ENCODE measurements at places on chromosomes 7 and 10. TPM values are rescaled to one million over a fixed set of nuclear protein-coding genes. Genes with fewer than 3 reads are reported as not detected.

- DNase-seq, result no peak
- no peaks in the 10 kb centered on the region for H3K36me3 ChIP-seq
- H3K27me3 ChIP-seq, result no peaks in the 10 kb centered on the region
- no peak overlapping the region for H3K4me3 ChIP-seq
- no peak overlapping the region for H3K27ac ChIP-seq
These were observed 652.7 kb downstream of the GRID1 start for GRCh38 chr10:85713885-85714284.

DNA sequence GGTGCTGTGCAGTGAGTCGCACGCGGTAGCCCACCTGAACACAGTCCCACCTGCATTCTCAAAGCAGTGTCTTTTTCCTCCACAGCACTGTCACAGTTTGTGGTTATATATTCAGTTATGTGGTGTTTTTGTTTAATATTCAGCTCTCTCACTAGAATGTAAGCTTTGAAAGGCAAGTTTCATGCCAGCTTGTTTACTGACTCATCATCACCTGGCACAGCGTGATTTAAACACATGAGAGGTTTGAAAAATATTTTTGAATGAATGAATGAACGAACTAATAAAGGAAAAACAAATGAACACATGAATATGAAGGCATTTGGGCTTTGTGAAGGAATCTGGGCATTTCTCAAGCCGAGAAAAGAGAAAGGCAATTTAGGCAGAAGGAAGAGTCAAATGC, 51.9 kb upstream of the TM9SF3 start:
- no peak overlapping the region for H3K4me3 ChIP-seq
- no peak overlapping the region for H3K27ac ChIP-seq
- H3K4me1 ChIP-seq, result no peaks in the 10 kb centered on the region

DNA sequence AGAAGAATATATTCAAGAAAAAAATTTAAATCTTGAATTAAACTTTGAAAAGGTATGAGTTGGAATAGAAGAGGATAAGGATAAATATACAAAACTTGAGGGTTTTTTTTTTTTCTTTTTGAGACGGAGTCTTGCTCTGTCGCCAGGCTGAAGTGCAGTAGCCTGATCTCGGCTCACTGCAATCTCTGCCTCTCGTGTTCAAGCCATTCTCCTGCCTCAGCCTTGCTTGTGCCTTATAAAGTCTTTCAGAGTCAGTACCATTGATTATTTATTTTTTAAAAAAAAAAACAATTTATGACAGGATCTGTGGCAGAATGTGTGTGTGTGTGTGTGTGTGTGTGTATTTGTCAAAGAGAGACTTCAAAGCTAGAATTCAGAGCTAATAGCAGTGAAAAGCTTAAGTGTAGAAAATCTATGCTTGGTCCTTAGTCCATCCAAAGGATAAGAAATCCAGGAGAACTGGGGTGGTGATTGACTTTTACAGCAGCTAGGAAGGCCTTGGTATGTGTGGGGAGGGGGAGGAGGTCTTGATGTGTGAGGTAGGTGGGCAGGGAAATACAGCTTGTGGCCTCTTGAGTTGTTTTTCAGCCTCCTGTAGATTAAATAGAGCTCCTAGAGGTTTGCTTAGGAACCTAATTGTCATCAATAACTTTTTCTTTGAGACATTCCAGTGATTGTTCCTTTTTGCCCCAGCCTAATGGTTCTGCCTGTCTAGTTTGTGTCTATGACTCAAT, 2.4 kb downstream of the HECTD2 start:
- no peaks in the 10 kb centered on the region for H3K36me3 ChIP-seq
- H3K27me3 ChIP-seq, result no peaks in the 10 kb centered on the region

Gene SYT15B
- 1.0 TPM for total RNA-seq

Gene VAX1
- total RNA-seq, result 0.13 TPM

Gene TMEM236
- total RNA-seq, result 0.04 TPM

Gene C10orf53
- total RNA-seq, result not detected
